ENCODE measurements at places on chromosomes 6 and 20.

DNA sequence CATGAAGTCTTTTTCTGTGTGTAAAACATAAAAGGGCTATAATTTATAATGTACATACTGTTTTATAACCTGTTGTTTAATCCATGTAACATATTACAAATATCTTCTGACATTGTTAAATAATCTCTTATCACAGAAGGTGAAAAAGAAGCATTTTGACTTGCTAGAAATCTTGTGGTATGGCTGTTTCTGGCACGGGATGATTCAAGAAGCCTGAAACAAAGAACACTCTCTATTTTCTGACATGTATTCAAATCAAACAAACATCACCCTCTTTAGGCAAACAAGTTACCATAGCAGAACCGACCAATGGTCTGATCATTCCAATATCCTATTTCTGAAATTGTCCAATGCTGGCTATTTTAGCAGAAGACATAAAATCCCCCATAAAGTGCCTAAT, 55.4 kb downstream of the HS3ST5 start:
- no peak for DNase-seq

DNA sequence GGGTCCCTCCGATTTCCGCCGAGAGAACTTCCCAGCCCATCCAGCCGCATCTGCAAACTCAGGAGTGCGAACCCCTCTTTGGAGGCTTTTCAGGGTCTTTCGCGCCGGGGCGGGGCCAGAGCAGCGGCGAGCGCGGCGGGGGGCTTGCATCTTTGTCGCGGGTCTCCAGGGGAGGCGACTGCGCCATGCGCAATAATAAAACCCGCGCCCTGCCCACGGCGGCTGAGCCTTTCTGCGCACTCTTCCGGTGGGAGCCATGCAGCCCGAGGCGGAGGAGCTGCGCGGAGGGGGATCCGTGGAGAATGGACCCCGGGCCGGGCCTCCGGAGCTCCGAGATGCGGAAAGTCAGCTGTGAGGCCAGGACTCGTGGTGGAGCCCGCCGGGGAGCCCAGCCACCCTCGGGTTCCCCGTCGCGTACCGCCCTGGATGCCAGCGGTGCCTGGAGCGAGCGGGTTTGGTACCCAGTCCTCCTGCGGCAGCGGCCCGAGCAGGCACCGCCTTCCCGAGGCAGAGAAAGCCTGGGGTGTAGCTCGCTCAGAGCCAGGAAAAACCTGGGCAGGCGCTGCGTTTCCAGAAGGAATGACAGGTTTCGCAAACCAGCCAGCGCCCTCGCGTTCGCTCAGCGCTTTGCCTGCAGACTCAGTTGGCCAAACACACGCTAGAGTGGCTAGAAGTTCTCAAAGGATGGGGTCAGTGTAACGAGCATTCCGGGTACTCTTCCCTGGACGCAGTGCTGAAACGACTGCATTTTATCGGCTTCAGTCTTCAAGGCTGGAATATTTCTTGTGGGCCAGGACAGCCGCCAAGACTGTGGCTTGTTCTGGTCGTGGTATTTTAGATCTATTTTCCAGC, 1.2 kb downstream of the AKAP12 start:
- no peak for DNase-seq

GRCh38 chr6:37864250-37864649, 44.7 kb downstream of the ZFAND3 start:
- DNase-seq: no peak

GRCh38 chr6:147023581-147023980, 180.6 kb upstream of the STXBP5 start:
- DNase-seq: no peak

DNA sequence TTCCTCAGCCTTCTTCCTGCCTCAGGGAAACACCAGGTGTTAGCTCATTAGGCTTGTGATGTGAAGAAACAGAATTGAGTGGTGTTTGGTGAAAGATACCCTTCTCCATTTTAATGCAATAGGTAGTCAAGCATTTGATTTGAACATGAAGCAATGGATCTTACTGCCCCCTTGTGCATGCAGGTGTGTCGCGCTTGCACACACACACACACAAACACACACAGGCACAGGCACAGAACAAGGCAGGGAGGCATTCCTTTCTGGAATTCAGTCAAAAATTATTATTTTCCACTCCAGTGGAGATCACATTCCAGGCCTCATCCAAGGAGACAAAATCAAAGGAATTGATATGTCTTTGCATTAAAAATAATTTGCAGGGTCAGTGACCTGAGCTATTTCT, 667.0 kb upstream of the MARCKS start:
- no peak for DNase-seq

DNA sequence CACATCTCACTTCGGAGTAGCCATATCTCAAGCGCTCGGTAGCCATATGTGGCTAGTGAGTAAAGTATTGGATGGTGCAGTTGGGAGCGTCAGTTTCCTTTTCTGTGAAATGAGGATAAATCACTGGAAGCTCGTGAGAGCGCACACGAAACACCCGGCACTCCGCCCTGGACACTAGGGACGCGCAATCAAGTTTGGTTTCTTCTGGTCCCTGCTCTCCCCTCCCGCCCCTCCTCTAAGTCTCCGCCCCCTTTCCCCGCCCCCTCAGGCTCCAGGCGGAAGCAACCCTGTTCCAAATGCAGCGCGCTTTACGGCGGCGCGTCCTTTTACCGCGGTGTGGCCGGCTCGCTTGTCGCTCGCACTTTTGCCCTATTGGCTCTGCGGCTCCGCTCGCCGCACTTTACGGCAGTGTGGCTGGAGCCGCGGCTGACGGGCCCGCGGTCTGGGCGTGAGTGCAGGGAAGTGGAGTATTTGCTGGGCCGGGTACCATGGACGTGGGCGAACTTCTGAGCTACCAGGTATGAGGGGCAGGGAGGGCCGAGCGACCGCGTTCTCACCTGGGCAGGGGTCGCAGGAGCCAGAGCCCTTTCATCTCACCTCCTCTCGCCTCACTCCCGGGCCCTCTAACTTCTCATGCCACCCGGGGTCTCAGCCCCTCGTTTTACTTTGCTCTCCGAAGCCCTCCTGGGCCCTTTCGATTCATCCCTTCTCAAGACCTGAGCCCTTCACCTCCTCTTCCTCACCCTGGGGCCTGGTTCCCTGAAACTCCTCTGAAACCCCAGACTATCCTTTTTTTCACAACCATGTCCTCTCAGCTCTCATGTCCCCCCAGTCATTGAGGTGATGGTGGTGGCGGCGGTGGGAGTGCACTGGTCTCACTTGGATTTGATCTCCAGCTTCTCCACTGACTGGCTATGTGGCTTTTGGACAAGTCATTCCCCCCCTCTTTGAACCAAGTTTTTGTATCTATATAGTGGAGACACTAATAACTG, at the start of gene CTNNBL1:
Gene CTNNBL1 (plus strand): TSS at position 396 of the 992 bp plus-strand sequence. CDS start 93 bp downstream, at position 489.
- DNase-seq: peak; percentile 92

Data from H1 (cell line).